ENCODE measurements at places on chromosomes 16 and 17.

GRCh38 chr16:88617268-88618031, 20.9 kb upstream of the IL17C start:
- peak; percentile 11 for DNase-seq

DNA sequence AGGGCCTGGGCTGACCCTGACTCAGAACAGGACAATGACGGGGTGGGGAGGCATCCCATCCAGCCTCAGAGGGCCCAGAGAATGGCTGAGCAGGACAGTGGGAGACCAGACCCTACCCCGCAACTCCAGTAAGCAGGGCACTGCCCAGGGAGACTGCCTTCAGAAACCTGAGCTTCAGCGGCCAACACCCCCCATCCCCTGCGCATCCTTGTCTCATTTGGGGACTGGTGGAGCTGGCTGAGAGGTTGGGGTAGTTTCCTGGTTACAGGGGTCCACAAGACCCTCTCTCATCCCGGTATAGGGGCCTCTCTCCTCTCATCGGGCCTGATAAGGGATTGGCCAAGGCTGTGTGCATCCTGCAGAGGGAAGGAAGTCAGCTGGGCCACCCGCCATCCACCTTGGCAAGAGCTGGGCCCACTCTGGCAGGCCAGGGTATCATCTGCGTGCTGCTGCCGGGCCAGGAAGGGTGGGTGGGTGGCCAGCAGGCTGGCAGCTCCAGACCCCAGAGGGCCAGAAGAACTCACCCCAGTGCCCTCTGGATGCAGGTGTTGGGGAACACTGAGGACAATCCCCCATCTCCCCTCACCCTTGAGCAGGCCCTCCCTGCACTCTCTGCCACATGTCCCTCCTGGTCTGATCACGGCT, 229.1 kb downstream of the KATNIP start:
- DNase-seq, result no peak

DNA sequence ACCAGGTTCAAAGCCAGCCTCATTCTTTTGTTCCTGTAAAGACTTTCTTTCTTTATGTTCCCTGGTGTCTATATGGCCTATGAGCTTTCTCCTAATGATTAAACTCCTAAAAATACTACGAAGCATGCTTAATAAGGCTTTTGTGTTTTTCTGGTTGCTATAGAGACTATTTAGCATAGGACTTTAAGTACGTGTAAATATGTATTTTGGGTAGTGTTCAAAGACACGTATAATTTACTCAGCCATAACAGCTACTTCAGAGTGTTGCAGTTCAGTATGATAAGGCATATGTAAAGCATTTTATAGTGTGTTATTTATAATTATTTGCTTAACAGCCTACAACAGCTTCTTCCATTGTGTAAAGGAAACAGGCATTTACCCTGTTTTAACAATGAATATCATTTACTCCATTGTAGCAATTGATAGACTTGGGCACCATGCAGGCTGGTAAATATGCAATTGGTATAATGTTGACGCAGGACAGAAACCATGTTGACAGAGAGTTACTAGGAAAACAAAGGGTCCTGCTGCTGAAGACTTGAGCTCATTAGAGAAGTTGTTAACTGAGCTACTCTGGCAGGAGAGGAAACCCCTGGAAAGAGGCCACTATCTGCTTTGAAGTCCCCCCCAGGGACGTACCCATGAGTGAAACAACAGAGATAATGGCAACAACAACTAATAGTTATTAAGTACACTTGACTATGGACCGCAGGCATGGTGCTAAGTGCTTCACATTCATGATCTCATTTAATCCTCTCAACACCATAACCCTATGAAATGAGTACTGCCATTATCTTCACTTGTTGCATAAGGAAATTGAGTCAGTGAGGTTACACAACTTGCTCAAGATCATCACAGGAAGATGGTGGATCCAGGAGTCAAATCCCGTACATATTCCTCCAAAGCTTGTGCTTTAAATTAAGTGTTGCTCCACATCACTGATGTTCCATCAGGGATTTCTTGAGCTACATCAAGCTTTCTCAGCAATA, 342.2 kb upstream of the DYNLRB2 start:
- peak; percentile 76 for DNase-seq

DNA sequence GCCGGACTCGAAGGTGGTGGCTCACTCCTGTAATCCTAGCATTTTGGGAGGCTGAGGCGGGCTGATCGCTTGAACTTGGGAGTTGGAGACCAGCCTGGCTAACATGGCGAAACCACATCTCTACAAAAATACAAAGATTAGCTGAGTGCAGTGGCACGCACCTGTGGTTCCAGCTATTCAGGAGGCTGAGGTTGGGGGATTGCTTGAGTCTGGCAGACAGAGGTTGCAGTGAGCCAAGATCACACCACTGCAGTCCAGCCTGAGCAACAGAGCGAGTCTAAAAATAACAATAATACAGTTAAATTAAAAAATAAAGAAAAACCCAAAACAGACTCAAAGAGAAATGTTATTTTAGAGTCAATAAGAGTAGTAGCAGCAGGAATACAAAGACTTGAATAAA, 29.7 kb upstream of the ABCA5 start:
- no peak for DNase-seq

DNA sequence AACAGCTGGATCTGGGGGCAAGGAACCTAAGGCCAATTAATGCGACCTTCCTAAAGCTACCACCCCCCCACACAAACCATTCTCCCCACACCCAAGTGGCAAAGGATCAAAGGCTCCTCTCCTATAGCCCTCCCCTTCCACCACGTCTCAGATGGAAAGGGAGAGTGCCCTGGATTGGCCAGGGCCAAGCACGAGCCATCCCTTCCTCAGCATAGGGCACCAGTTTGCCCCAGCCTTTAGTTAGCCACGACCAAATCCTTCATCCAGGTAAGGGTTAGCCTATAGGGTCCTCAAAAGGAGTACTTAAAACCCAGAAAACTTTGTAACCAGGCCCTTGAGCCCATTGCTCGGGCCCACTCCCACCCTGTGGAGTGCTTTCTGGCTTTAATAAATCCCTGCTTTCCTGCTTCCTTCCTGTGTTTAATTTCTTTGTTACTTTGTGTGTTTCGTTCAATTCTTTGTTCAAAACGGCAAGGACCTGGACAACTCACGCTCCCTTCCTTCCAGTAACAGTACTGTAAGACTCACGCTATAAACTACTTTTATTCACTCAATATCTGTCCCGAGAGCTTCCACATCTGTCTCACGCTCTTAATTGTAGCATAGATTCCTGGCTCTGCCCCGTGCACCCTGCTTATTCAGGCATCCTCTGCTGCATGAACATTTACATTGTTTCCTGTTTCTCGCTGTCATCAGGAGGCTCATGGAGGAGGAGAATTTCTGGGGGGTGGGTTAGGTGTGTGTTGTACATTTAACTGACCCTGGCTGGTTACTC, 62.3 kb downstream of the TNFRSF13B start:
- no peak for DNase-seq

DNA sequence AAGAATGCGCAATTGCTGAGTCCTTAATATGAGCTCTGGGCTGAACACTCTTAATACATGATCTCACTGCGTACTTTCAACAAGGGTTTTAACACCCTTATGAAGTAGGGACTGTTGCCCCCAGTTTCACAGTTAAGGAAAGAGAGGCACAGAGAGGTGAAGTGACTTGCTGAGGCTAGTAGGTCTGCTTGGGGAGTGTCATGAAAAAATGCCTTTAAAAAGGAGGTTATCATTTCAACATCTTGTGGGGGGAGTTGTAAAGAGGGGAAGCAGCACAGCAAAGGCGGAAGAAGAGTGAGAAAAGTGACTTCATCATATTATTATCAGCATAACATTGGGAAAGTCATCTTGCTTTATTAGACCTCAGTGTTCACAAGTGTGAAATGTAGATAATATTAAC, 2.1 kb downstream of the CCL4L2 start:
- DNase-seq, result no peak

GRCh38 chr17:72989074-72989610, 103.3 kb downstream of the SLC39A11 start:
- no peak for DNase-seq

- DNase-seq, result peak; percentile 81
These were observed 664 bp upstream of the BCL6B start for GRCh38 chr17:7021993-7022778.

DNA sequence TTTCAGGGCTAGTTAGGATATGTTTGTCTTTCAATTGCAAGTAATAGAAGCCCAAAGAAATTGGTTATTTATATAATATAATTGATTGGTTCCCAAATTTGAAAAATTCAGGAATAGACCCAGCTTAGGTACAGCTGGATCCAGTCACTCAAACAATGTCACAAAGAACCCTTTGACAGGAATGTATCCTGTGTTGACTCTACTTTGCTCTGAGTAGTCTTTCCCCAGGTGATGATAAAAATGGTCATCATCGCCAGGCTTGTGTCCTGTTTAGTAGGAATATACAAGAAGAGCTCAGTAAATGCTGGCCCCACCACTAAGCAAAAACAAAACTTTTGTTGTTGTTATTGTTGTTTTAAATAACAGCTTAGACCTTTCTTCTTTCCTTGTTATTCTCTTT, 35.0 kb downstream of the MAPT start:
- DNase-seq, result no peak

GRCh38 chr17:71335212-71335611, 785.6 kb upstream of the SOX9 start:
- DNase-seq, result no peak

DNA sequence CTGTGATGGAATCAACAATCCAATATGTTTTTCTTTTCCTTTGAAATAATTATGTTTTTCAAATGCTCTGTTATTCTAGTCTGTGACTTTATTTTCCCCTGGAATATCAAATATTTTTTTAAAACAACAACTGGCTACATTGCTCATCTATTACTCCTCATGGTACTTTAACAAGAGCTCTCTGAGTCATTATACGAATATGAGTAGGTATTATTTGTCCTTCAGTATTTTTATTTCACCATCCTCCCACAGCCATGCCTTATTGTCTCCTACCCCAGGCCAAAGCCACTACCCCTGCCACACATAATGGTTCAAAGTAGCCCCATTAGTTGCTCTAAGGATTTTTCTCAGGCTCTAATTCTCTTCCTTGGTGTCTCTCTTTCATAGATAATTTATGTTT, 1572.3 kb downstream of the CDH8 start:
- no peak for DNase-seq

GRCh38 chr16:58027161-58027915, 1.8 kb downstream of the MMP15 start:
- DNase-seq, result peak; percentile 11

GRCh38 chr16:11783319-11784037, 13.6 kb downstream of the ZC3H7A start:
- no peak for DNase-seq

GRCh38 chr17:2368359-2368758, 31.1 kb downstream of the SGSM2 start:
- no peak for DNase-seq

DNA sequence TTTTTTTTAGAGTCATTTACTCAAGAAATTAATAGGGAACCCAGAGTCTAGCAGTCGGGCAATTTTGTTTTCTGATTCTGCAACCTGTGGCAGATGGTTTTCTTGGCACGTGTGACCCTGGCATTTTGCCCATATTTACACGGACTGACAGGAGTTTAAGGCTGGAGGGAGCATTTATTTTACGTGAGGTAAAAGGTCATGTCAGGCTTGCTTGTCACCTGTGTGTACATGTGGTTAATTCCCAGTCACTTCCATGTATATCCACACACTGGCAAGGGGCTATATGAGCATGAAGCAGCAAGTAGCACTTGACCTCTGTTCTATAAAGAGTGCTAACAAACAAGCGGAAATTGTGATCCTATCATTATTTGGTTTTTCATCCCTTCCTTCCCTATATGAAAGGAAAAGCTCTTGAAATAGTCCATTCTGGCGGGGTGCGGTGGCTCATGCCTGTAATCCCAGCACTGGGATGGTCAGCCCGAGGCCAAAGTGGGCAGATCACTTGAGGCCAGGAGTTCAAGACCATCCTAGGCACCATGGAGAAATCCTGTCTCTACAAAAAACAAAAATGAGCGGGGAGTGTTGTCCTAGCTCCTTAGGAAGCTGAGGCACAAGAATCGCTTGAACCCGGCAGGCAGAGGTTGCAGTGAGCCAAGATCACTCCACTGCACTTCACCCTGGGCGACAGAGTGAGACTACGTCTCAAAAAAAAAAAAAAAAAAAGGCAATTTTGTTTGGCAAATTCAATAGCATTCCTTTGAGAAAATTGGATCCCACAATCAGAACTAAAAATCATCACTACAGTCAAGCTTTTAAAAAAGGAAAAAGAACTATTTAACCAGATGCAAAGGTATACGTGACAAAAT, 2.1 kb downstream of the SPAG9 start:
- DNase-seq, result peak; percentile 68

DNA sequence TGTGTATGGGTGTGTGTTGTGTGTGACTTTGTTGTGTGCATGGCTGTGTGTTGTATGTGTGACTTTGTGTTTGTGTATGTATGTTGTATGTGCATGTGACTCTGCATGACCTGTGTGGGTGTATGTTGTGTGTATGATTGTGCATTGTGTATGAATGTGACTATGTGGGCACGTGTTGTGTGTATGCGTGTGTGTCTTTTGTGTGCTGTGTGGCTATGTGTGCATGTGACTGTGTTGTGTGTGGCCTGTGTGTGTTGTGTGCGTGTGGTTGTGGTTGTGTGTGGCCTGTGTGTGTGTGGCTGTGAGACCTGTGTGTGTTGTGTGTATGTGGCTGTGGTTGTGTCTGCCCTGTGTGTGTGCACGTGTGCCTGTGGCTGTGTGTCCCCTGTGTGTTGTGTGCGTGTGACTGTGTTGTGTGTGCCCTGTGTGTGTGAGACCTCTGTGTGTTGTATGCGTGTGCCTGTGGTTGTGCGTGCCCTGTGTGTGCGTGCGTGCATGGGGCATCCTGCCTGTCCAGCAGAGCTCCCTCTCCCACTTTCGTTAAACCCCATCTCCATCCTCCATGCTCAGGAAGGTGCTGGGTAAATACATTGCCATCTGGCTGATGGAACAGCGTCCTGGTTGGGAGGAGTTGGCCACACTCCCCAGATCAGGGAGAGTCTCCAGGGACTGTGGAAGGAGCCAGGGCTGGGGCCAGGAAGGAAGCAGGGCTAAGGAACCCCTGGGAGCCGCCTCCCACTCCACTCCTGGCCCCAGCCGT, 90.1 kb upstream of the GSE1 start:
- DNase-seq, result peak; percentile 39

GRCh38 chr16:2586901-2587480, 49.2 kb downstream of the PDPK1 start:
- DNase-seq, result no peak

GRCh38 chr17:37740915-37741314, 3.9 kb downstream of the HNF1B start:
- no peak for DNase-seq

DNA sequence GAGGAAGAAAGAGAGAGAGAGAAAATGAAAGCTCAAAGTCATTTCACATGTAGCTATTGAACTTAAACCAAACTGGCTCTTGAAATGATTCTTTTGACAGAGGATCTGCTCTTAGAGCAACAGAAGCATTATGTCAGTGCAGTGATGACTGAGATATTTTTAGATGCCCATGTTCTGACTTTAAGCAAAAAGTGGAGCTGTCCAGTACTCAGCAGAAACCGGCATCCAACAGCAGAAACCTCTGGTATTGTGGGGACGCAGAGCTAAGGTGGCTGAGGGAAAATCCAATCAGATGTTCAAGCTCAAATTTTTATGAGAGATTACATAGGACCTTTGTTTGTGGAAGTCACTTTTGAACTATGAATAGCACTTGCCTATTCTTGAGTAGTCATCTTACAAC, 69.8 kb upstream of the ANKFN1 start:
- DNase-seq, result peak; percentile 4

Data from DMS79 treated with DMSO at 0.1 percent for 48 hours (cell line).